ENCODE measurements at places on chromosomes 7 and 10. TPM values are rescaled to one million over a fixed set of nuclear protein-coding genes. Genes with fewer than 3 reads are reported as not detected.

The SPOCK2 gene
- 0.11 TPM for total RNA-seq

The TMEM229A gene
- not detected for total RNA-seq

The ACTR3C gene
- total RNA-seq = 1.5 TPM

The MSMB gene
- not detected for total RNA-seq

The CRTAC1 gene
- total RNA-seq = not detected

The IKZF1 gene
- not detected for total RNA-seq

Measured in uterine smooth muscle cell (primary cell).